ENCODE measurements at places on chromosomes 2 and 18.

- DNase-seq, result no peak
Measured at GRCh38 chr2:201909961-201910361, 103.6 kb downstream of the CDK15 start.

DNA sequence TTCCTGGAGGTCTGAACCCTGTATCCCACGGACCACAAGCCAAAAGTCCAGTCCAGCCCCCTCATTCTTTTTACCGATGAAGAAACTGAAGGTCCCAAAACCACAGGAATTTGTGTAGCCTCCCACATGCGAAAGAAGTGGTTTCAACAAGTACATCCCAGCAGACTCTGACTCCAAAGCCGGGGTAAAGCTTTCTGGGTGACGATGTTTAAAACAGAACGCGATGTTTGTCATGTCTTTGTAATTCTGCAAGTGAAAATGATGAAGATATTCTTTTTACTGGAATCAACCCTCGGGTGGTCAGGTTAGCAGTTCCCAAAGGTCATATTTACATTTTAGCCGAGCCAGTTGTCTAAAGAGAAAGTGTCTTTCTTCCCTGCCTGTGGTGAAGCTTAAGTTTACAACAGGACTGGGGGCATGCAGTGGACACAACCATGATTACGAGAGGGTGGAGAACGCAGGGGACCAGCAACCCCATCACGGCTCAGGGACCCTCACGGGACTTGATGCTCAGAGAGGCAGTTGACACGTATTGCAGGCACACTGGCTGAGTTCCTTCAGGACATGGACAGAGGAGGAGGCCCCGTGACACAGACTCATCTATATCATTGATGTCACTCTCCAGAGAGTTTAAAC, 17.8 kb upstream of the TMEM131 start:
- no peak for DNase-seq

GRCh38 chr2:207434899-207435465, 94.8 kb upstream of the CREB1 start:
- DNase-seq, result no peak

DNA sequence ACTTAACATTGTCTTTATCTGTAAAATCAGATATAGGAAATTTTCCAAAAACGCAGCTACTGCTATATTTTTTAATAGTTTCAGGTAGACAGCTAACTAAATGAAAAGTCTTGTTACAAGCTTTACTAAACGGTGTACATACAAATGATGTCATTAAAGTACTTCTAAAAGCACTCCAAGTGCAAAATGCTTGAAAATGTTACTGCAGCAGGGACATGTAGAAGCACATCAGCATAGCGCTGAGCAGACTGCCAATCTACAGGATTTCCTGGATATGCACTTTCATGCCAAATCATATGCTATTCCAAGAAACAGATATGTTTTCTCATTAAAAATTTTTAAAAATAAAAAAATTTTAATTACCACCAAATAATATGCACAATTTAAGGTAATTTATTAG, 61.7 kb downstream of the SMAD2 start:
- no peak for DNase-seq

- DNase-seq, result no peak
Measured at GRCh38 chr2:191929288-191929687, 82.4 kb upstream of the CAVIN2 start.

DNA sequence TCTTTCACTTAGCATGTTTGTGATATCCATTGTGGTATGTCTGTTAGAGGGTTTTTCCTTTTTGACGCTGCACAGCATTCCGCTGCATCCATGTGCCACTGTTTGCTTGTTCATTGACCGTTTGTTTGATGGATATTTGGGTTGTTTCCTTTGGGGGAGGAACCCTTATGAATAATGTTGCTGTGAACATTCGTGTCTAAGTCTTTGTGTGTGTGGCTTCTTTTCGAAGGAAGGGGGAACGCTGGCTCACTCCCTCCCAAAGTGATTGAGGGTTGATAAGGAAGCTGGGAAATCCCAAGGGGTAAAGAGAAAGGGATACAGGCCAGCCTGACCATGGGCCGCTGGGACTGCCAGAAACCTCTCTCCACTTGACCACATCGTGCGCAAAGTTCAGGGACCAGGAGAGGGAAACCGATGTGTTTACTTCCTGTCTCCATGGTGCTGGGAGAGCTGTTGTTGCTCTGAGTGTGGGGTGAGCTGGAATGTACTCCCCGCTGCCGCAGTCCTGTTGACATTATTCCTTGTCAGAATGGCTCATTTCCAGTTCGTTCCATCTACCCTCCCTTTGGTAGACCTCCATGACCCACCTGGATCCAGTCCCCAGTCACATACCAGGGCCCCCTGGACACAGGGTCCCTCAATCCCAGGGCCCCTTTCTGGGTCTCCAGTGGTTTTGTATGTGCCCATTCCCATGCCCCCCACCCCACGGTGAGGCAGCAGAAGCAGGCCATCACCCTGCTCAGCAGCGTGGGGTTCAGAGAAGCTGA, 39.6 kb downstream of the HS1BP3 start:
- DNase-seq, result no peak

- no peak for DNase-seq
Measured at GRCh38 chr2:1236606-1237005, 176.7 kb upstream of the TPO start.

DNA sequence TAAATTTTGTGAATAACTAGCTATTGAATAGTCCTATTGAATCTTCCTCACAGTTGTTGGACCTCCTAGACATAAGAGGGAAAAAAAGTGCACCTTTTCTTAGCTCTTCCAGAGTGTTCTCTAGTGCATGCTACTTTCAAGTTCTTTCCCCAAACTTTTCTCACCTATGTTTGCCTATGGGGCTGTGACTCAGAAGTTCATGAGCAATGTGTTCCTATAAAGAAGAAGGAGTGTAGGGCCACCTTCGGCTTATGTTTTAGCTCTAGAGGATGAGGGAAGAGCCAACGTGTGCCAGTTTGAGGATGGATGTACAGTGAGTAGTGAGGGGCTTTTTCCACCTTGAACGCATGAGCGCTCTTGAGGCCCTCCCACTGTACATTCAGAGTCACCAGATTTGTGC, 27.0 kb upstream of the HNMT start:
- no peak for DNase-seq

- DNase-seq, result no peak
Measured at GRCh38 chr2:35443087-35443486, 912.5 kb upstream of the CRIM1 start.

DNA sequence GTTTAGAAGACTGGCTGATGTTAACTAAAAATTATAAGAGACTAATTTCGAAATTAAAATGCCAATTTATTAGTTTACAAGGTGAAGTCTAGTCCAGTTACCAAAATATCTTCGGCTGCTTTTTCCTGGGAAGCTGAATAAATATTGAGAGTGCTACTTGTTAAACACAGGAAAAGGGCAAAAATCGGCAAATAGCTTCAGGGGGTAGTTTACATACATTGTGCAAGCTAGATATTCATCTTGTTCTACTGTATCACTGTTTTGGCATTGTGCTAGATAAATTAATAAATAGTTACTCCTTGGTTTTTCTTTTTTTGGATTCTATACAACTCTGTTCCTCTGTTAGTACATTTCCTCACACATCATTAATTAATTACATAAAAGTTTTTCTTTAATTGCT, 29.3 kb downstream of the NHEJ1 start:
- DNase-seq, result no peak

GRCh38 chr2:20350041-20350712, 467 bp downstream of the PUM2 start:
- DNase-seq, result no peak

DNA sequence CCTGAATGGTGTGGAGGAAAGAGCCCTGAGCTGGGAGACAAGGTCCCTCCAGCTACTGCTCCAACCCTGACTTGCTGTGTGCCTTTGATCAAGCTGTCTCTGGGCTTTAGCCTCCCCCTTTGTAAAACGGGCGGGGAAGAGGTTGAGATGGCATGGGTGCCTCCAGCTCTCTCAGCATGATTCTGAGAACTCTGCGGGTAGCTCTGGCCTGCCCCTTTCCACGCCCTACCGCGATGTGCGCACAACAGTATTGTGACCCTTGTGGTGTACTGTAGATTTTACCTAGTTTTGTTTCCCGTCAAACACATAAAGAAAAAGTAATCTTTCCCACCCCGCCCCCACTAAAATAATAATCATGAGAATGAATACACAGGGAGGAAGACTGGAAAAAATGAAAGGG, 5.3 kb downstream of the CD8A start:
- DNase-seq, result no peak

DNA sequence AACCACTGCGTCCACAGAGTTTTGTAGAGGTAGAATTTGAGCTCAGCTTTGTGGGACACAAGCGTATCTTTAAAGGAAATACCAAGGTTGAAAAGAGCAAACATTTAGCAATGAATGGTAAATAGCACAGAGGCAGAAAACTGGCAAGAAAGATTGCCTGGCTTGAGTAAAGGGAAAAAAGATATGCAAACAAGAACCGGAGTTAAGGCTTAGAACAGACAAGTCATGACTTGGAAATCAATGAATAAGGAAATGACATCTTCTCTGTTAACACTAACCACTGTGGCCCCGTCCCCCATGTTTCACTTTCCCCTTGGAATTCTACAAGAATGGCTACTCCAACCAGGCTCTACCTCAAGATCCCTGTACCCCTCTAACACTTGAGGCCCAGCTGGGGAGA, 3.8 kb downstream of the STAM2 start:
- DNase-seq, result no peak

DNA sequence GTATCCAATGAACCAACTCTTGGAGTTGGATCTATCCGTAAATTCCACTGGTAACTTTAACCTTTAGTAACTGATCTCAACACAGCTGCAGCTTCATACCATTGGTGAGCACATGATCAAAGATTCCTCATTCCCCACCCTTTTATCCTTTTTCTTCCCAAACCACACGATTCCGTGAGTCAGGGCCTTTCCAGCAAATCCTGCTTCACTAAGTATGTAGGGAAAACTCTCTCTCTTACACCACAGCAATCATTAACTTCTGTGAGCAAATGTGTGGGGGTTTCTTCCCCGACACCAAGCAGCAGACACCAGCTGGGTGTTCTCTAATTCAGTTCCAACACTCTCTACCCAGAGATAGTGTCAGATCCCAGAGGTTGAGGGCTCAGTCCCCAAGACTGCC, 23.5 kb downstream of the ELP2 start:
- DNase-seq, result no peak

DNA sequence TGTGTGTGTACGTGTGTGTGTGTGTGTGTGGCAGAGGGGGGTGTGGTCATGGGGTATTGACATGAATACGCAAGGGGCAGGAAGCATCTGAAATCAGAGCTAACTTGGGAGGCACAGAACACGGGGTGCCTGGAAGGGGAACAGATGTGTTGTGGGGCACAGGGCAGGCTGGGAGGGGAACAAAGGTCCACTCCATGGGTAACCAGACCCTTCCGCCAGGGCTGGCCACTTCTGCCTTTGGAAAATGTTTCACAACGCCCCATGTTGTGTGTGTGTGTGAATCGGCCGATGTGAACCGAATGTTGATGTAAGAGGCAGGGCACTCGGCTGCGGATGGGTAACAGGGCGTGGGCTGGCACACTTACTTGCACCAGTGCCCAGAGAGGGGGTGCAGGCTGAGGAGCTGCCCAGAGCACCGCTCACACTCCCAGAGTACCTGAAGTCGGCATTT, at the start of gene SLC11A1:
Gene SLC11A1 (plus strand): TSS at position 358 of the 451 bp plus-strand sequence. CDS start 96 bp downstream, outside the sequence.
- no peak for DNase-seq

DNA sequence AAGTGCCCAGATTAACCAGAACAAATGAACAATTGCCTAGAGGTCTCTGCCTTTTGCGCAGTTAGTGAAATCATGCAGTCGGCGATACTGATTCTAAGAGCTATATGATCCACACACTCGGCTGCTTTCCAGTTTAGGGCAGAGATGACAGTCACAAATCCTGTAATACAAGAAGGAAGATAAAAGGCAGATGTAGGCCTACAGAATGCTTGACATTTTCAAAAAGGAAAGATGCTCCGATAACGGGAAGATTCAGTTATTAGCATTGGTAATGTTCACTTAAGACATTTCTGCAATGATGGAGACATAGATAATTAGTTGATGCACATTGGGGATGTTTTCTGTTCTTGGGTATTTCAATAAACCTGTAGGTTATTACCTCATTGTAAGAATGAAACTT, 19.5 kb downstream of the NYAP2 start:
- DNase-seq, result no peak

- no peak for DNase-seq
Measured at GRCh38 chr2:148560496-148560895, 84.1 kb upstream of the EPC2 start.

- DNase-seq, result no peak
Measured at GRCh38 chr2:180991361-180991760, 11.0 kb downstream of the UBE2E3 start.

- no peak for DNase-seq
Measured at GRCh38 chr18:56726906-56727305, 75.7 kb downstream of the WDR7 start.

- DNase-seq, result no peak
Measured at GRCh38 chr2:232567721-232568120, 17.2 kb downstream of the EIF4E2 start.

- no peak for DNase-seq
Measured at GRCh38 chr2:62410015-62410453, 96.0 kb downstream of the TMEM17 start.

GRCh38 chr18:56973487-56973886, 173.4 kb upstream of the BOD1L2 start:
- no peak for DNase-seq

DNA sequence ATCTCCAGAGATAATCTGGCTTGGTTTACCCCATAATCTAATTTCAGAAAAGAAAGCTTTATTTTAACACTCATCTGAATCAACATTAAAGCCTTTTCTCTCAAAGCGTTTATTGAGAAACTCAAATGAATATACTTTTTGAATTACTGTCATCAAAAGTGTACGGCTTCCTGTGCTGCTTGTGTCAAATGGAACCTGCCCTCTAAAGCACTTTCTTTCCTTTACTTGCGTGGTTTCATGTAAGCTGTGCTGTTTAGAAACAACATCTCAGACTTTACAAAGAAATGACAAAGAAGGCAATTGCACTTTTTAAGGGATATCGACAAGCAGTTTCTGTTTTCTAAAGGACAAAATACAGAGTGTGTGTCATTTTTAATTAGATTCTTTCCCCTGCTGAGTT, 35.1 kb downstream of the CYBRD1 start:
- no peak for DNase-seq

DNA sequence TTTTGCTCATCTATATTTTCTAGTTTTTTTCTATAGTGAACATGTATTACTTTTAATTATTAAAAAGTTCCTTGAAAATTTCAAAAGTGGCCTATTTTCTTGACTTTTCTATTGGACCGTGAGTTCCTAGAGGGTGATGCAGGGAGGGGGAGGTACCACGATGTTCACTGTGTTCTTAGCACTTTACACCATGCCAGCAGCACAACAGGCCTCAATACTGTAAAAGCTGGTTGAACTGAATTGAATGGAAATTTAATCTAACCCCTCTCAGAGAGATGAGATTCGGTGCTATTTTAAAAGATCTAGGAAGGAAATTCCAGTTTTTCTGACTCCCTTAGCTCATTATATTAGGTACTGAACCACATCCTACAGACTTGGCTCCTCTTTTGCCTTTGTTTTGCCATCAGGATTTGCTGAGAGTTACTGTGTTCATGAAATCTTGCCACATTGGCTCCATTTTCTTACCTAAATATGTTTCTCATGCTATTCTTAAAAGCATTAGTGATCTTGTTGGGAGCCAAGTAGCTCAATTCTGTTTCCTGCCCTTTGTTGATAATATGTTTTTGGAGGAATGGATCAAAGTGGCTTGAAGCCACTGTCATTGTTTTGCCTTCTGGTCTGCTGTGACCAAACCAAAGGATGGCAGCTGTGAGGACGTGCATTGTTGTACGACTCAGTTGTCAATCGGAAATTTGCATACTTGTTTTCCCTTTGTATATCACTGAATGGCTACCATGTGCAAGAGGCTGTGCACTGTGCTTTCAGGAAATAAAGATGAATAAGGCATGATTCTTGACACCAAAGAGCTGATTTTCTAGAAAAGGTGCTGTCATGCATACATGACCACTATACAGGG, 25.3 kb downstream of the MYO1B start:
- no peak for DNase-seq

Data from cerebellar nuclear complex (tissue), 1 donor.